Midbrain (tissue), 1 donor: ENCODE measurements at places on chromosomes 5 and 9.

DNA sequence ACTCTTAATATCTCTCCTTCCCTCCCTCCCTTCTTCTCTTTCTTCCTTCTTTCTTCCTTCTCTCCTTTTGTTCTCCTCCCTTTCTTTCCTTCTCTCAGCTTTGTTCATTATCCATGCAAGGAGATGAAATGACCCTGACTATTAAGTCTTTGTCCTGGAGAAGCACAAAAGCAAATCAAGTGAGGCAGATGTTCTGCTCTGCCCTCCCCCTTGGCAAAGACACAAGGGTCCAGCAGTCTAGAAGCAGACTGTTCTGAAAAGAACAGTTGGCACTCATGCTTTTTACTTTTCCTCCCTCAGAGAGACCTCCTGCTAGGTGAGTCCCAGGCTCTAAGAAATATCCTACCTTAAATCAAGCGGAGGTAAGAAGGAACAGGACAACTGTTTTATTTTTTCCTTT is 1067.6 kb upstream of the DMAC1 start:
- no peak for DNase-seq

- DNase-seq, result no peak
Measured at GRCh38 chr5:54148067-54148845, 162.1 kb downstream of the ARL15 start.

- DNase-seq, result no peak
Measured at GRCh38 chr5:138778234-138778633, 25.0 kb downstream of the CTNNA1 start.

DNA sequence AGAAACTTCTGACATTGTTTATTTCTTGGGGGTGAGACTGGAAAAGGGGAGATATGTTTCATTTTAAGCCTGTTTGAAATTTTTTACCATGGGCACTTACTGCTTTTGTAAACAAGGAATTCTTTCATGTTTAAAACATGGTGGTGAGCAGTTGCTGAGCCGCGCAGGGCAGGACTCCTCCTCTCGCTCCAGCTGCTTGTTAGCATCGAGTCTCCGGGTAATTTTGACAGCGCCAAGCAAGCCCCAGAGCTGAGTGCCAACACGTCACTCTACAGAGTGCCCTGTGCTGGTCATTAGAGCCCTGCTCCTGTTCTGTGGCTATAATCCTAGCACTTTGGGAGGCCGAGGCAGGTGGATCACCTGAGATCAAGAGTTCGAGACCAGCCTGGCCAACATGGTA is 116.5 kb upstream of the MSX2 start:
- DNase-seq, result no peak

- no peak for DNase-seq
Measured at GRCh38 chr5:88952344-88952743, 69.4 kb upstream of the MEF2C start.

GRCh38 chr9:899440-900184 is 58.1 kb downstream of the DMRT1 start:
- peak; percentile 10 for DNase-seq

DNA sequence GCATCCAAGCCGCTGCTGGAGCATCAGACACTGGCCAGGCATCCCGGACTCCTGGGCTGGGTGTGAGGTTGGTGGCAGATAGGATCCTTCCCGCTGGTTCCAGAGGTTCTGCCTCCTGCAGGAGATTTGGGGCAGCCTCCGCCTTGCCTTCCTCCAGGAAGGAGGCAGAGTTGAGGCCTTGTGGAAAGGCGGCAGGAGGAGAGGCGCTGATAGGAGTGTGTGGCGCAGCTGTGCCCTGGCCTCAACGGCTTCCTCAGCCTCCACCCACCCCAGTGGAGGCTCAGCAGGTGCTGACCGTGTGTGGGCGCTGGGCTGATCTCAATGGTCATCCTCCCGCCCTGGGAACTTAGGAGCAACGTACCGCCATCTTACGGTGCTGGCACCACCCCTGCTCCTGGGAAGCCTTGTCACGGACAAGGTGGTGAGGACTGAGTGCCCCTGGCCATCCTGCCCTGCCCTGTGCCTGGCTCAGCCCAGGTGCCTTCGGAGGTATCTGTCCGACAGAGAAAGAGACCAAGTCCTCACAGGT is 10.2 kb downstream of the NCS1 start:
- no peak for DNase-seq

GRCh38 chr5:78787783-78788182 is 139.2 kb upstream of the LHFPL2 start:
- DNase-seq, result no peak

- DNase-seq, result peak; percentile 73
Measured at GRCh38 chr5:38780945-38781344, 64.9 kb upstream of the OSMR start.

DNA sequence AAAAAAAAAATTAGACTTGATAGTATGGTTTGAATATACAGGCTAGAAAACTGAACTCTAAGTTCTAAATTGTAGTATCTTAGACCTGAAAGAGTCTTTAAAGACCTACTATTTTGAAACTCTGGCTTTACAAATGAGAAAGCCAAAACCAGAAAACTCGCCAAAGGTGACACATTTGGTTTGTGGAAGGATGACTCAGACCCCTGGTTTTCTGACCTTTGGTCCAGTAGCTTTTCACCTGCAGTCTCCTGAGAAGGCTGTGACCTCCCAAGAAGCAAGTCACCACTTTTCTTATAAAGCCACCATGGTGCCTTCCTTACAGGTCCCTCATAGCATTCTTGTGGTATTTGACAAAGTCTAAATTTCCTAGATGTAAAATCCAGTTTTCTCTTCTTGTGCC is 102.1 kb upstream of the CEP78 start:
- DNase-seq, result no peak
